LHCN-M2 (cell line): ENCODE measurements at places on chromosomes 1 and 21.

- DNase-seq, result no peak
These were observed 5.3 kb upstream of the PFKL start for GRCh38 chr21:44294391-44295162.

DNA sequence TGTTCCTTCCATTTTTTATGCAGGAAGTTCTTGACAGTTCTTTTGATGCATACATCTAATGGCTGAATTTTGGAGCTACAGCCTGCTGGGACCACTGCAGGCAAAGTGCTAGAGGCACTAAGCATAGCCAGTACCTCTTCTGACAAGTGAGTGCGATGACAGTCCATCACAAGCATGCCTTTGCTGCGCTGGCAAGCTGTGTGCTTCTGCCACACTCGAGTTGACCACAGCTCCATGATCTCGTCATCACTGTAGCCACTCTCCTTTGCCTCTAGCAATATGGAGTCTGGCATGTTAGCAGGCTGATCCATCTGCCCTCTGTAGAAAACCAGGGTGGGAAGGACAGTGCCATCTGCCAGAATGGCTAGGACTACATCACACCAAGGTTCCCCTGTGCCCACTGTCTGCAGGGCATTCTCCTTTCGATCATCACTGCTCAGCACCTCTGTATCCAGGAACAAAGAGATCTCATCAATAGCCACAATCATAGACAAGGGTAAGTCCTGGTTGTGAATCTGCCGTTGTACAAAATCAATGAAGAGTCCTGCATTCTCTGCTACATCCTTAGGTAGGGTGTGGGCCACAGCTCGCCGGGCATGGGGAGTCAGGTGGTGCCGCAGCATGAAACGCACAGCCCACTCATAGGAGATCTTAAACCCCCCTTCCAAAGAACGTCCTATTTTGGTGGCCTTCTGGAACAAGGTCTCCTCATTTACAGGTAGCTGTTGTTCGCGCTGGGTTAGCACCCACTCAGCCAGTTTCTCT lies 6.0 kb downstream of the PSMB4 start:
- DNase-seq, result no peak

- DNase-seq, result no peak
These were observed 69.0 kb downstream of the PTBP2 start for GRCh38 chr1:96790599-96790998.

- DNase-seq, result no peak
These were observed 52.1 kb downstream of the ACBD3 start for GRCh38 chr1:226134170-226135058.

- no peak for DNase-seq
These were observed 23.9 kb upstream of the SLC44A3 start for GRCh38 chr1:94796266-94796665.

DNA sequence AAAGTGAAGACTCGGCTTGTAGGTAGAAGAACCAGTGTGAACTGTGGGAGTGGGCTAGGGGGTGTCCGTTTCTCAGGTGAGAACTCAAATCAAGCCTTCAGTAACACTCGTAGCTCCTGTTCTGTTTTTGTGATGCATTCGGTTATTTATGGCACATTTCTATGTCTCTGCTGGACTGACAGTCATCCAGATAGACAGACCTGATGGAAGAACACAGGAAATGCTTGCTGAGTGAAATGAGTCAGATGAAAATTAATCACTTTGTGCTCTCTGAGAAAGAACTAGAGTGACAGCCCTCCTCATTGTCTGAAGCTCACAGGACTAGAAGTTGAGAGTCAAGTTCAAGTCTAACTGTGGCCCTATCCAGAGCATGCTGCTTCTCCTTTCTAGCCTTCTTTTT lies 360.1 kb upstream of the PLXNA2 start:
- DNase-seq, result peak; percentile 72

GRCh38 chr21:45592208-45592619 lies 50.0 kb upstream of the SLC19A1 start:
- no peak for DNase-seq

GRCh38 chr1:226498640-226499008 lies 49.9 kb upstream of the STUM start:
- no peak for DNase-seq

GRCh38 chr1:110605901-110606656 lies at the start of gene KCNA2:
TSS of gene KCNA2 (minus strand) at chr1:110606358. CDS start at chr1:110604782, 1,576 bp downstream.
- no peak for DNase-seq

DNA sequence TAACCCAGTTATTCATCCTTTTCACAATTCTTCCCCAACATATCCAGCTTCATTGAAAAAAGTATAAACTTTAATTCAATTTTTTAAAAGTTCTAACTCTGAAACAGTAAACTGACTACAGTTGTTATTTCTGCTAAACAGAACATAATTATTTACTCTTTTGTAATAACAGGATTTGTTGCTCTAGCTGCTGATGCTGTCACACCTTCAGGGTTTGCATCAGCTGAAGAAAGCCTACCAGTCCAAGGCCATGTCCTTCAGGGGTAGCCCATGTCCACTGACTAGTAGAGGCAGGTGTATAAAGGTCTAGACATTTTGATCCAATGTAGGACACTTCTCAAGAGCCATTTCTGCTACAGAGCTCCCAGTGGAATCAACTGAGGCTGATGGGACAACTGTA lies 107.7 kb downstream of the CDC42BPA start:
- no peak for DNase-seq

DNA sequence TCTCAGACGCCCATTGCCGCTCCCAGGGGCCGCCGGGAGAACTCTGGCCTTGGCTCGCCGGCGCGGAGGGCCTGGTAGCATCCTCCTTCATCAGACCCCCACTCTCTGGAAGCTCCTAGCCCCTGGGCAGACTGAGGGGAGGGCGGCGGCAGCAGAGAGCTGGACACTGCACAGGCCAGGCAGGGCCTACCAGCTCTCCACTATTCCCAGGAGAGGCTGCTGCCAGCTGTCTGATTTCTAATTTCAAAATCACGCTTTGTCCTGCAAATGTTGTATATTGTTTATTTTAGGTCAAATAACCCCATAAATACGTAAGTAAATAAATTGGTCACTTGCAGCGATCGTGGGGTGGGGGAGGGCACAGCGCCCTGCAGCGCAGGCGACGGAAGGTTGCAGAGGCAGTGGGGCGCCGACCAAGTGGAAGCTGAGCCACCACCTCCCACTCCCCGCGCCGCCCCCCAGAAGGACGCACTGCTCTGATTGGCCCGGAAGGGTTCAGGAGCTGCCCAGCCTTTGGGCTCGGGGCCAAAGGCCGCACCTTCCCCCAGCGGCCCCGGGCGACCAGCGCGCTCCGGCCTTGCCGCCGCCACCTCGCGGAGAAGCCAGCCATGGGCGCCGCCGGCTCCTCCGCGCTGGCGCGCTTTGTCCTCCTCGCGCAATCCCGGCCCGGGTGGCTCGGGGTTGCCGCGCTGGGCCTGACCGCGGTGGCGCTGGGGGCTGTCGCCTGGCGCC lies at the start of gene MTARC1:
Gene MTARC1 (plus strand): TSS at position 577 of the 732 bp plus-strand sequence. CDS start 32 bp downstream, at position 609.
- peak; percentile 51 for DNase-seq

DNA sequence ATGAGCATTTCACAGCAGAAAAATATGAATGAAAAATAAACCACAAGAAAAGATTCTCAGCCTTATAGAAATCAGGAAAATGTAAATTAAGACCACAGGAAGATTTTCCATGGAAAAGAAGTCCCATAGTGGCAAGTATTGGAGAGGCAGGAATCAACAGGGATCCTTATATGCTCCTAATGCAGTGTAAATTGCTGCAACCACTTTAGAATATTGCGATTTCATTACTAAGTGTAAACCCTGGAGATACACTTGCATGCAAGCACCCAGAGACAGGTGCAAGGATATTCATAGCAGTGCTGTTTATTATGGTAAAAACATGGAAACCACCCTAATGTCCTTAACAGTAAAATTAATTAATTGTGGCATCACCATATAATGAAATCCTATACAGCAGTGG lies 10.6 kb upstream of the LRP8 start:
- DNase-seq, result no peak

DNA sequence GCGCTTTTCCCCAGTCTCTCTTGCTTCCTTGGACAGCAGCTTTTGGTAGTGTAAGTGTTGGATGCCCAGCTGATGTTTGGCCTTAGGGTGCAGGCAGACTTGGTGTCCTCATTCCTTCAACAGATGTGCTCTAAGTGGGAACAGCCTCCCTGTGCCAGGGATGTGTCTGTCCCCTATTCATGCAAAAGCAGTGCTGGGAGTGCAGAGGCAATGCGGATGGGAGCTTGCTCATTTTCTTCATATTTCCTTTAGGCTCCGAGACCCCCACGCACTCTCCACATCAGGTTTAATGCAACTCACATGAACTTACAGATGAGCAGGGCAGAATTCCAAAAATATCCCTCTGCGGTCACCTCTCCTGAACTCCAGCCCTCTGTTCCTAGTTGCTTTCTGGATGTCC lies 96.1 kb downstream of the IER5 start:
- DNase-seq, result no peak

- DNase-seq, result no peak
These were observed 643.0 kb downstream of the KIF26B start for GRCh38 chr1:245797592-245798348.

DNA sequence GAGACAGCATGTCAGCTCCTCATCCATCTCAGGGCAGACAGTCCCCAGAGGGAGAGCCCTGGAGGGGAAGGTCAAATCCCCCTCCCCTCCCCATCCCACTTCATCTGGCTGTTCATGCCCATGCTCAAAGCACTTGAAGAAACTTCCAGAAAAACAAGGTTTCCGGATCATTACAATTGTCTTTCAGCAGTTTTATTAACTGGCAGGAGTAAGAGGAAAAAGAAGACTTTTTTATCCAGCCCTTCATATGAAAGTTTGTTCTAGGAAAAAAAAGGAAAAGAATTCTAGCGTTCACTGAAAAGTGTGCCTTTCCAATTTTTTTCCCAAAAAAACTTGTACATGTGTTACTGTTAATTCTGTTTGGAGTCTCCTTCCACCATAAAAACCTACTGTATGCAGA lies 145.7 kb upstream of the TIAM1 start:
- DNase-seq, result no peak

GRCh38 chr1:69246710-69247109 lies 321.0 kb upstream of the LRRC7 start:
- DNase-seq, result no peak

DNA sequence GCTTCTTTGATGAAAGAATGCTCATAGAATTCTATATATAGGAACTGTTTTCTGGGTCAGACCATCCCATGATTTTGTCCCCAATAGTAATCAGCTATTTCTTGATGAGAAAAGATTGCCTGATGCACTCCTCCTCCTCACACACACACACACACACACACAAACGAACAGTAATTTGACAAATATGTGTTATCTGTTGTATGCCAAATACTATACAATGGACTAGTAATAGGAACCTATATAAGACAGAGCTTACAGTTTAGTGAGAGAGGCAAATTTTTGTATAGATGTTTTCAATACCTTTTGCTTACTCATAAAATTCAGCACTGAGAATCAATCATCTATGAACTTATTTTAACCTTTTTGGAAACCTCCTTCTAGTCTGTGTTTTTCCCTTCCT lies 76.8 kb downstream of the PLA2G4A start:
- DNase-seq, result no peak

GRCh38 chr1:95207223-95207935 lies 26.6 kb upstream of the RWDD3 start:
- DNase-seq, result peak; percentile 13

DNA sequence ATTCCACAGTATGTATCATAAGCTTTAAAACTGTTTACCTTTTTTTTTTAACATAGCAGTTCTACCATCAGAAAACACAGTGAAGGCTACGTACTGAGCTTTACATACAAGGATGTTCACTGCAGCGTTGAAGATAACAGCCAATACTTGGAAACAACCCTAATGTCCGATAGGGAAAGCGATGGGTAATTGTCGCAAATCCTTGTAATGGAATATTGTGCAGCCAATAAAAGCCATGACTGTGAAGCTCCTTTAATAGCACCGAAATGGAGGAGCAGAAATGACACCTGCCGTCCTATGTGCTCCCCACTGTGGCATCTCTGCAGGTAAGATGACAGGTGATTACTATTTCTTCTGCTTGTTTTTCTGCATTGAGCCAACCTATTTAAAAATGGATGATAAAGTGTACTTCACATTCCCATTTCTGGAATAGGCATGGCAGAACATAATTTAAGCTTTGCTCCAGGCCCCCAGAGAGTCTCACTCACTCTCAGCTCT lies 523.8 kb downstream of the PTPRU start:
- DNase-seq, result no peak

- no peak for DNase-seq
These were observed 4.6 kb downstream of the LMX1A start for GRCh38 chr1:165351863-165352441.
